ENCODE measurements at places on chromosomes 7 and 10.

DNA sequence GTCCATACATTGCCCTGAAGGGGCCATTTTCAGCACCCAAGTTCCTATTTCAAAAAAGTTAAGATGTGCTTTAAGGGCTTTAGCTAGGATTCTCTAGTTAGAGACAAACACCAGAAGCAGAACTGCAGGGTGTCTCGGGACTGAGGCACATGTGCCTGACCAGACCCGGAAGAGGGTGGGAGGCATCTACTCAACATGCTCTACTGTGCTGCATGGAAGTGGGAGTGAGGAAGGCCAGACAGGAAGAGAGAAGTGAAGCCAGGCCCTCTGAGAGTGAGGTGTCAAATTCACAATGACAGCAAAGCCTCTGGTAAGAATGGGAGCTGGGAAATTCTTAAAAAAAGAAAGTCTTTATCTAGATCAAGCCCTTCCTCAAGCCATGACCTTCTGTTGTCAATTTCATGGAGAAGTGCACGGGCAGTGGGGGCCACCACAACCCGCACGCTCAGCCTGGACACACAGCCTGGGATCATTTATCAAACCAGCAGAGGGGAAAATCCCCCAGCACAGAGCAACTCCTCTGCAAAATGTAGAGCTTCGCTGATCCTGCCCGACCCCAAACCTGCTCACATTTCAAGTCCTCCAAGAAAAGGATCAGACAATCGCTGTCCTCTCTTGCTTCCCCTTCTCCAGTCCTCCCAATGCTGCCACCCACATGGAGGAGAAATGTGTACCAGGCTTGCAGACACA, 38.7 kb downstream of the PLXNA4 start:
- DNase-seq = no peak

DNA sequence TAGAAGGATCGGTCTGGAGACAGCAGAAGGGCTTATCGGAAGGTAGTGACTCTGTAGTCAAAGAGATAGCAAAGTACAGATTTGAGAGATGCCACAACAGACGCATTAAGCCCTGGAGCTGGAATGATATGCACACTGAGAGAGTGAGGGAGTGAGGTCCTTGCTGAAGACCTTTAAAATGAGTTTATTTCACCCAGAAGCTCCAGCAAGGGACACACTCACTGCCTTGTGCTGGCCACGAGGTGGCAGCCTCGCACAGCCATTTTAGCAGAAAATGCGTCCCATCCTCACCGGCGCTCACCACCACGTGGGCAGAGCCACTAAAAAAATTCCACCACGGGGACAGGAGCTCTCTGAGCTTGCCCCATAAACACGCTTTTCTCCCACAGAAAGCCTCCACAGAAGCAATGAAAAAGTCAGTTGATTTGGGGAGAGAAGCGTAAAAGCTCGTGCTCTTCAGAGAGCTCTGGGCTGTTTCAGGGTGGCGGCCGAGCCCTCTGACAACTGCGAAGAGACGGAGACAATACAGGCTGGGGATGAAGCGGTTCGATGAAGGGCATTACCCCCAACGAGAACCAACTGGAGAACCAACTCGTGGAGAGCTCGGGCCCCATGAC, 163.0 kb upstream of the KLF14 start:
- DNase-seq = no peak

DNA sequence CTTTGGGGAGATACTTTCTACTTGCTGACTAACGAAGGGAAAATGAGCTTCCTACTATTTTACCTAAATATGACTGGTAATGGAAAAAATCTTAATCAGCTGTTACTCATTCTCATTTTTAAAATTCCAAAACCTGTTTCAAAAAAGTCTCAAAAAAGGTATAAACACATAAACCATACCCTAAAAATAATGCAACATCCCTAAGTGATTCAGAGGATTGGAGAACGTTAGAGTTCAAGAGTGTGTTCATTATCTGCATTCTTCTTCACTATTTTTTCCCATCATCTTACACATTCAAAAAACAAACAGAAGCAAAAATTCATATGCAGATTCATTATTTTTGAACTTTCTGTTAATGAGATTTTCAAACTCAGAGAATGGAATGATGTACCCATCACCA, 150.4 kb upstream of the GNAI1 start:
- DNase-seq = no peak

- no peak for DNase-seq
These were observed 5.0 kb downstream of the GPER1 start for GRCh38 chr7:1092806-1093501.

GRCh38 chr10:72335394-72336258, 19.1 kb downstream of the DNAJB12 start:
- DNase-seq = no peak

GRCh38 chr10:73956476-73957359, 41.2 kb upstream of the VCL start:
- DNase-seq = no peak

DNA sequence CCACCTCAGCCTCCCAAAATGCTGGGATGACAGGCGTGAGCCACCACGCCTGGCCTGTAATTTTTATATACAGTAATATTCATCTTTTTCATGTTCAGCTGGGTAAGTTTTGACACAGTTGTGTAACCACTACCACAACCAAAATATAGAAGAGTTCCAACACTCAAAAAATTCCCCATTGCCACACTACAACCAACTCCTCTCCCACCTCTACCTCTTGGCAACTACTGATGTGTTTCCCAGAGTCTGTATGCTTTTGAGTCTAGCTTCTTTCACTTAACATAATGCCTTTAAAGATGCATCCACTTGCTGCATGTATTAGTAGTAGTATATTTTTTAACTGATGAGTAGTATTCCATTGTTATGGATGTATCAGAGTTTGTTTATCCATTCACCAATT, 90.7 kb downstream of the SRPK2 start:
- DNase-seq = no peak
